HCT116 (cell line): ENCODE measurements at places on chromosomes 7 and 10.

- no peaks in the 10 kb centered on the region for H3K27me3 ChIP-seq
- DNase-seq: no peak
- H3K27ac ChIP-seq: no peak overlapping the region
- no peaks in the 10 kb centered on the region for H3K36me3 ChIP-seq
- H3K4me3 ChIP-seq: no peak overlapping the region
Observed at GRCh38 chr7:134811765-134812164, 32.3 kb downstream of the CALD1 start.

DNA sequence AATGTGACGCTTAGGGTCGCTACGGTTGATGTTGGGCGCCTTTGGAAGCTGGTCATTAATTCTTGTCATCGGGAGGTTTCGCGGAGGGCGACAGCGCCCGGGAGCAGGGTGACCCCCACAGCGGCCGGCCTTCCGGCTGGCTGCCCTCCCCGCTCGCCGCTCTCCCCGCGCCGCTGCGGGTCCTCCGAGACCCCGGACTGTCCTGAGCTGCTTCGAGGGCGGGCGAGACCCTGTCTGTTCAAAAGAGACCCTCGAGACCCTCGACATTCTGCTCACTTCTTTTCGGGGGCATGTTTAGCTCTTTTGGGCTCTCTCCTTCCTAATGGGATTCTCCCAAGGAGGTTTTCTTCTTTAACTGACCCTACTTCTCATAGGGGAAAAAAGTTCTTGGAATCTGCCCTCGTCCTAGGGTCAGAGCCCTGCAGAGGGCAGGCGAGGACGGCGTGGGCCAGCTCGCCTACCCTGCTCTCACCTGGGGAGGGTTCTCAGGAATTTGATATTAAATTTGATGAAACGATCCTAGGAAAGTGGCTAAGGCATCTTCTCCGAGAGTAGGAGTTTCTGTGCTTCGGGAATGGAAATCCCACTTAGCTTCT lies 257.0 kb downstream of the OTUD1 start:
- 0 out of 2 replicates have a peak, but pooled peaks cover 3% of the 10 kb centered on the region for H3K27me3 ChIP-seq
- H3K4me1 ChIP-seq: no peaks in the 10 kb centered on the region
- no peak for DNase-seq

- no peak overlapping the region for H3K27ac ChIP-seq
- H3K36me3 ChIP-seq: no peaks in the 10 kb centered on the region
- no peaks in the 10 kb centered on the region for H3K27me3 ChIP-seq
- no peak for DNase-seq
- H3K4me1 ChIP-seq: no peaks in the 10 kb centered on the region
Observed at GRCh38 chr7:31986878-31987518, 83.2 kb downstream of the PDE1C start.

- H3K27me3 ChIP-seq: 0 out of 2 replicates have a peak, but pooled peaks cover 19% of the 10 kb centered on the region
- no peaks in the 10 kb centered on the region for H3K36me3 ChIP-seq
- H3K27ac ChIP-seq: no peak overlapping the region
- no peak overlapping the region for H3K4me3 ChIP-seq
Observed at GRCh38 chr10:23523251-23523650, 84.4 kb downstream of the OTUD1 start.

DNA sequence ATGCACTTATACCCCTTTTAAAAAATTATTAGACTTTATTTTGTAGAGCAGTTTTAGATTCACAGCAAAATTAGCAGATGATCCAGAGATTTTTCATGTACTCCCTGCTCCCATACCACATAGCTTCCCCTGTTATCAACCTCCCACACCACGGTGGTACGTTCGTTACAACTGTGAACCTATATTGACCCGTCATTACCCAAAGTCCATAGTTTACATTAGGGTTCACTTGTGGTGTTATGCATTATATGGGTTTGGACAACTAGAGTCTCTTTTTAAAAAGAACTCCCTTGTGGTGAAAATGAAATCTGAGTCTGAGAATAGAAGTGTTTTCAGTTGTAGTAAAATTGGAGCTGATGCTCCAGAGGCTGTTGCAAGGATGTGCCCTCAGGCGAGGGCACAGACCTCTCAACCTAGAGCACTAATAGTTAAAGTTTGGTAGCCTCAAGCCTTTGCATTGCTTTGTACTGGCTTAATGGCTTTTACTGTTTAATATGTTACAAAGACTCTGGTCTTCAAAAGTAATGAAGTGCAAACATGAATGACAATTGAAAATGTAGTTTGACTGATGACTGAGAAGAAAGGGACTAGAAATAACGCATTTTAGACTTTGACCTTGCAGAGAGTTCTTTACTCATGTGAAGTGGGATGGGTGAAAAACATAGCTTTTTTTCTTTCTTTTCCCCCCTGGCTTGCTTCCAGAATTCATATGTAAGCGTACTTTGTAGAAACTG lies 30.6 kb upstream of the CSTF2T start:
- no peak overlapping the region for H3K4me3 ChIP-seq
- H3K27me3 ChIP-seq: no peaks in the 10 kb centered on the region
- H3K4me1 ChIP-seq: no peaks in the 10 kb centered on the region
- H3K36me3 ChIP-seq: no peaks in the 10 kb centered on the region
- no peak overlapping the region for H3K27ac ChIP-seq
- no peak for DNase-seq

DNA sequence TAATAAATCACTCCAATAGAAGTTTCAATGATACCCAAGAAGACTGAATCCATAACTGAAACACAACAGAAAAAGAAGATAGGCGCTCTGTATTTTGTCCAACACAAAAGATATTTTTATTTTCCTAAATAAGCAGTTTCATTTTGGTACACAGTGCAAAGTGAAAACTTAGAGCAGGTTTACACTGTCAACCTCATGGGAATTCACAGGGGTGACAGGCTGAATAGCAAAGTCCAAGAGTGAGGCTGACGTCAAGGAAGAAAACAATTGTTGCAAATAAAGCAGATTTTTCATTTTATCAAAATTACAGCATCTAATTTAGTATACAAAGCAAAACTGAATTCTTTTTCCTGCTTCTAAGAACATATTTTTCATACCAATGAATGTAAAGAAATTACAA lies 28.6 kb downstream of the NAMPT start:
- no peak for DNase-seq
- no peak overlapping the region for H3K4me3 ChIP-seq
- peaks cover 28% of the 10 kb centered on the region for H3K36me3 ChIP-seq
- no peaks in the 10 kb centered on the region for H3K4me1 ChIP-seq
- no peak overlapping the region for H3K27ac ChIP-seq
- H3K27me3 ChIP-seq: no peaks in the 10 kb centered on the region

GRCh38 chr7:92904244-92905131 lies 68.1 kb upstream of the CDK6 start:
- no peak overlapping the region for H3K4me3 ChIP-seq
- peaks cover 4% of the 10 kb centered on the region for H3K4me1 ChIP-seq
- no peaks in the 10 kb centered on the region for H3K36me3 ChIP-seq
- no peaks in the 10 kb centered on the region for H3K27me3 ChIP-seq

DNA sequence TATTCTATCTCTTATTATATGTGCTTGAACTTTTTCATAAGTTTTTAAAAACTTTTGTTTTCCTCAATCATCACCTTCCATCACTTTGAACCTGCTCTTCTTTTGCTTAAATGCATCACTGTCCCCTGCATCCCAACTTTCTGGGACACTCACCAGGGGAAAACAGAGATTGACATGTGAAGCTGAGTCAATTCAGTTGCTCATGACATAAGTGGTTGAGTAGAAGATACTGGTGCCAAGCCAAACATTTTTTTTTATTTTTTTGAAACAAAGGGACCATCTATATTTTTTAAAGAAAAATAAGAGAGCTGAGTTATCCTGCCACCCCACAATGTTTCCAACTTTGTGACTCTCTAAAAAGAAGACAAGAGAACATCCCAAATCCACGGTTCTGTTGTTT lies 61.8 kb upstream of the AHR start:
- no peak for DNase-seq
- no peaks in the 10 kb centered on the region for H3K27me3 ChIP-seq
- no peak overlapping the region for H3K27ac ChIP-seq

GRCh38 chr10:3748484-3748883 lies 36.5 kb downstream of the KLF6 start:
- no peak overlapping the region for H3K4me3 ChIP-seq
- H3K27me3 ChIP-seq: no peaks in the 10 kb centered on the region
- peaks cover 2% of the 10 kb centered on the region; the same call in 1 of the 2 replicates for H3K4me1 ChIP-seq
- H3K27ac ChIP-seq: no peak overlapping the region
- H3K36me3 ChIP-seq: no peaks in the 10 kb centered on the region
- no peak for DNase-seq

GRCh38 chr7:42972699-42973500 lies 40.7 kb downstream of the MRPL32 start:
- H3K36me3 ChIP-seq: no peaks in the 10 kb centered on the region
- H3K4me3 ChIP-seq: no peak overlapping the region
- H3K27me3 ChIP-seq: no peaks in the 10 kb centered on the region
- no peaks in the 10 kb centered on the region for H3K4me1 ChIP-seq
- no peak overlapping the region for H3K27ac ChIP-seq
- no peak for DNase-seq

- no peak overlapping the region for H3K4me3 ChIP-seq
- no peaks in the 10 kb centered on the region for H3K4me1 ChIP-seq
- DNase-seq: no peak
- H3K27ac ChIP-seq: no peak overlapping the region
- peaks cover 24% of the 10 kb centered on the region for H3K27me3 ChIP-seq
Observed at GRCh38 chr10:49091450-49092210, 23.7 kb downstream of the VSTM4 start.

GRCh38 chr10:131134001-131134576 lies 177.4 kb downstream of the TCERG1L start:
- DNase-seq: no peak
- no peaks in the 10 kb centered on the region for H3K36me3 ChIP-seq
- no peak overlapping the region for H3K27ac ChIP-seq
- H3K27me3 ChIP-seq: no peaks in the 10 kb centered on the region

DNA sequence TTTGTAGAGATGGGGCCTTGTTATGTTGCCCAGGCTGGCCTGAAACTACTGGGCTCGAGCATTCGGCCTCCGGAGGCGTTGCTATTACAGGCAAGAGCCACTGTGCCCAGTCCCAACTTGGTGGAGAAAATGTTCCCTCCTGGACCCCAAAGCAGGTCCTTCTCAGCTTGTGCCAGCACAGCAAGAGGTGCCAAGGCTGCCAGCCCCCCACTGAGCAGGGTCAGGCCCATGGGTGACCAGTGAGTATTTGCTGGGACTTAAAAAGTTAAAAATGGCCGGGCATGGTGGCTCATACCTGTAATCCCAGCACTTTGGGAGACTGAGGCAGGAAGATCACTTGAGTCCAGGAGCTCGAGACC lies 4.6 kb downstream of the MAFK start:
- H3K36me3 ChIP-seq: peaks cover 18% of the 10 kb centered on the region; the same call in 1 of the 2 replicates
- no peaks in the 10 kb centered on the region for H3K27me3 ChIP-seq
- no peak for DNase-seq
- peak overlapping the region; percentile 28; the same call in 1 of the 2 replicates for H3K27ac ChIP-seq
